ENCODE measurements at places on chromosomes 7 and 10. TPM values are rescaled to one million over a fixed set of nuclear protein-coding genes. Genes with fewer than 3 reads are reported as not detected.

GRCh38 chr7:25254604-25255003 is 26.3 kb upstream of the NPVF start:
- no peak for DNase-seq

DNA sequence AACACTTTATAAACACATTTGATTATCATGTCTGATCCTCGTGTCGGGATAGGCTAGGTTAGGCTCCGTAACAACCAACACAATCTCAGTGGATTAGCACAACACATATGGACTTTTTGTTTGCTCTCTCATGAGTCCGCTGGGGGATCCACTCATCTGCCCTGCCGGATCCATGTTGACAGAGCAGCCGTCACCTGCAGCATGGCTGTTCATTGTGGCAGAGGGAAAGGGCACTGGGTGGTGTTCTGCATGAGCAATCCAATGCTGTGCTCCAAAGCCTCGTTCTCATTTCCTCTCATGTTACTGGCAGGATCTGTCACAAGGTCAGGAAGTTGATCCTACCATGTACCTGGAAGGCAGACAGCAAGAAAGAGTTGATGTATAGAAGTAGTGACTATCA is 62.5 kb upstream of the RAPGEF5 start:
- DNase-seq: no peak

- no peak for DNase-seq
Observed at GRCh38 chr7:1674161-1675035, 4.3 kb downstream of the ELFN1 start.

GRCh38 chr7:69833964-69834363 is 235.7 kb downstream of the AUTS2 start:
- DNase-seq: no peak

- no peak for DNase-seq
Observed at GRCh38 chr7:42373285-42373684, 136.3 kb upstream of the GLI3 start.

DNA sequence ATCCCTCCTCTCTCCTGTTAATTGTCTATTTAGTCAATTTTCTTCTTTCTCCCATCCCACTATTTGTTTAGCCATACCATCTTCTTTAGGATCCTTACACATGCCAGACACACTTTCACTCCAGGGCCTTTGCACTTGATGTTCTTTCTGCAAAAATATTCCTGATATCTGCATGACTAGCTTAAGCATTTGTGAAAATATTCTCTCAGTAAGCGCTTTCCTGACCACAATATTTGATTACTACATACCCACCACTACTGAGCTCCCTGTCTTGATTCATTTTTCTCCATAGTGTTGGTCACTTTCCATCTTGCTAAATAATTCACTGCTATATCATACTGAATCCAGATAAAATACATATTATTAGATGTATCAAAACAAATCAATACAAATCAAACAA is 75.1 kb downstream of the SEMA3D start:
- DNase-seq: no peak

DNA sequence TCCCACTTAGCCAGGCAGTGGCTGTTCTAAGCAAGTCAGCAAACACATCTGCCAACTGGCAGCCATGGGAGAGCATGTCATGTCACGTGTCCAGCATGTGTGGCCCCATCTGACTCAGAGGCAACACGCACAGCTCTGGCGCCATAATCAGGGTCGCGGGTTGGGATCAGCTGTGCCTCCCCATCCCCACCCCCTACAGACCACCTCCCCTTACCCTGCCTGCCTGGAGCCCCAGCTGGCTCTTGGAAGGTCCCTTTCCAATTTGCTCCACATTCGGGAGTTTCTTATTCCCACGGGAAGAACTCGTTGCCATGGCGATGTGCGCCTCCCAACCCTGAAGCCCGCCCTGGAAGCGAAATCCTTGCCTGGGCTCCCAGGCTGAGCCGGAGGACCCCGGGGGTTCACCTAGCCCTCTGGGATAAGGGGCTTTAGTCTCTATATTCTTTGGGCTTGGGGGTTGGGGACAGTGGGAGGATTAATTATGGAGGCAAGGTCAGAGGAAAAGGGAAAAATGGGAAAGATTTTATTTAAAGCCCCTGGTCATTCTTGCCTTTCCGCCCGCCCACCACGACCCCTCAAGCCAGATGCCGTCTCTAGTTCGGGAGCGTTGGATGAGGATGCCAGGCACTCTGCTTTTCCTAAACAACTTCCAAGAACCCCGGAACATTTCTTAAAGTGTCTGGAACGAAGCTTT is 283.7 kb downstream of the ZEB1 start:
- peak; percentile 87 for DNase-seq

GRCh38 chr7:122884186-122884585 is 2.1 kb downstream of the CADPS2 start:
- DNase-seq: no peak

- no peak for DNase-seq
Observed at GRCh38 chr7:36777855-36778254, 53.6 kb upstream of the AOAH start.

- DNase-seq: no peak
Observed at GRCh38 chr7:80440883-80441282, 71.0 kb downstream of the GNAT3 start.

GRCh38 chr10:118595598-118596425 is at the start of gene PRLHR:
Gene PRLHR, minus strand, starts transcription at chr10:118595648. Its CDS starts 404 bp downstream, at chr10:118595244.
- peak; percentile 35 for DNase-seq

Gene ANXA8
- polyA plus RNA-seq: not detected

Gene RNF148
- not detected for polyA plus RNA-seq

Gene FAM204A
- polyA plus RNA-seq: 37.5 TPM

All from hindlimb muscle (tissue), 1 donor.